ENCODE measurements at places on chromosomes 4 and X. TPM values are rescaled to one million over a fixed set of nuclear protein-coding genes. Genes with fewer than 3 reads are reported as not detected.

- DNase-seq: no peak
Observed at GRCh38 chrX:41002026-41002425, 83.2 kb upstream of the USP9X start.

DNA sequence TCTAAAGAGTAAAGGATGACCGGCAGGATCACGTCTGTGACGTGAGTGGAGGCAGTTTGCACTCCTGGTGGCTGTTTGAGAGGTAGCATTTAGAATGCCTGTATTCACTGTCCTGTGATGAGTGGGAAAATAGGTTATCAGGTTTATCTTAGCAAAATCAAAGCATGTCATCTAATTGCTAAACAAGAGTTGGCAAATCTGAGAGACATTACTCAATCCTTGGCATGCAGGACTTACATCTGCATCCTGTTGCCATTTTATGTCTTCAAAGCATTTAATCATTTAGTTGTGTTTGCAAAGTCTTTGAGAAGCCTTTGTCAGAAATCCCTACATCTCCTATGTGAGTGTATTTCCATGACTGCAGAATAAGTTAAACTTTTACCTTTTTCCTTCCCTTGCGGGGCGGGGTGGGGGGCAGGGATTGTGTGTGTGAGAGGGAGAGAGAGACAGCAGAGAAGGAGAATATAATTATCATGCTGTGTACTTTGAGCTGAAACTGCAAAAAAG, 41.4 kb upstream of the MSANTD1 start:
- no peak for DNase-seq

- DNase-seq: no peak
Observed at GRCh38 chrX:13131396-13132137, 87.1 kb upstream of the FAM9C start.

- DNase-seq: no peak
Observed at GRCh38 chr4:89216866-89217265, 90.7 kb downstream of the GPRIN3 start.

DNA sequence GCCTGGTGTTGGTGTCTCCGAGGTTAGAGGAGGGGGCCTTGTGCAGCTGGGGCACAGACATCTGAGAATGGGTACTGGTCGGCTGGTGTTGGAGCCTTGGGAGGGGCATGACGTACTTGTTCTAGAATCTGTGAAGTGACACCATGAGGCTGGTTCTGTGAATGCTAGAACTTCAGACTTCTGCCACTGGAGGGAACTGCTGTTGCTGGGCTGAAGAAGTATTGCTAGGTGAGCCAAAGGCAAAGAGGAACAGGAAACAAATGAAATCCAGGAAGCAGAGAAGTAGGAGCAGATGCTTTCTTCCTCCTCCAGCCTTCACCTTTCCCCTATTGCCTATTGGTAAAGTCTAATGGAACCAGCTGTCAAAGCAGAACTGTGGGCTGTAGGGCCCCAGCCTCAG, 120.9 kb upstream of the DDIT4L start:
- no peak for DNase-seq

GRCh38 chr4:151263455-151263854, 13.5 kb upstream of the PRSS48 start:
- DNase-seq: no peak

- no peak for DNase-seq
Observed at GRCh38 chr4:85932500-85933290, 427.2 kb downstream of the MAPK10 start.

LIMCH1 gene
- total RNA-seq: 20.4 TPM

CYLC1 gene
- not detected for total RNA-seq

DCAF4L1 gene
- total RNA-seq: not detected

ENPEP gene
- total RNA-seq: not detected

MAGEA6 gene
- 78.3 TPM for total RNA-seq

HSD17B13 gene
- 0.10 TPM for total RNA-seq

NUDT6 gene
- total RNA-seq: 7.2 TPM

Measured in A172 (cell line).